ENCODE measurements at places on chromosomes 2 and 18. TPM values are rescaled to one million over a fixed set of nuclear protein-coding genes. Genes with fewer than 3 reads are reported as not detected.

The PROC gene
- 4.9 TPM for polyA plus RNA-seq

The STAT4 gene
- polyA plus RNA-seq = 8.8 TPM

The ASPRV1 gene
- 3.4 TPM for polyA plus RNA-seq

The SH3RF3 gene
- 8.9 TPM for polyA plus RNA-seq

The MAPRE3 gene
- 10.9 TPM for polyA plus RNA-seq

The ARMC9 gene
- polyA plus RNA-seq = 11.4 TPM

The DLX1 gene
- not detected for polyA plus RNA-seq

GRCh38 chr2:84223191-84223590 is 235.9 kb downstream of the SUCLG1 start:
- DNase-seq = no peak

GRCh38 chr2:164793529-164793928 is 48.1 kb downstream of the COBLL1 start:
- no peak for DNase-seq

DNA sequence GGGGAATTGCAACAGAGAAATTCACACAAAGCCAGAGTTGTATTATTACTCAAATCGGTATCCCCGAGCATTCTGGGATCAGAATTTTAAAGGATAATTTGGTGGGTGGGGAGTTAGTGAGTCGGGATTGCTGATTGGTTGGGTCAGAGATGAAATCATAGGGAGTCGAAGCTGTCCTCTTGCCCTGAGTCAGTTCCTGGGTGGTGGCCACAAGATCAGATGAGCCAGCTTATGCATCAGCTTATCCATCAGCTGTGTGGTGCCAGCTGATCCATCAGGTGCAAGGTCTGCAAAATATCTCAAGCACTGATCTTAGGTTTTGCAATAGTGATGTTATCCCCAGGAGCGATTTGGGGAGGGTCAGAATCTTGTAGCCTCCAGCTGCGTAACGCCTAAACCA is 34.3 kb upstream of the ITM2C start:
- no peak for DNase-seq

GRCh38 chr2:197198890-197199289 is 111.7 kb downstream of the ANKRD44 start:
- no peak for DNase-seq

- DNase-seq = no peak
Observed at GRCh38 chr2:10285556-10286198, 17.0 kb upstream of the HPCAL1 start.

DNA sequence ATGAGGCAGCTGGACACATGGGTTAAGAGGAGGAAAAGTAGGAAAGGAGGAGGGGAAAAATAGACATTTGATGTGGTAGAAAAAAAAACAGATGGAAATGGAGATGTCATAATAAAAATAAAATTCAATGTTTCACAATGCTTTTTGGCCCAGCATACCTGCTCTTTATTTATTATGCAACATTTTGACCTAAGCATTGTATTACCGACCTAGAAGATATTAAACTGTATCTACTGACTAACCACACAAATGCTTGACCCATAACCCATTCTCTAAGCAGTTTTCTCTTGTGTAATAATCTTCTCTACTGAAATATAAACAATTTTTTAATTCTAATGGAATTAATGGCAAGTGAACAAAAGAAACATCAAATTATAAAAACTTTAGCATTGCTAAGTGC is 362.3 kb downstream of the FBXO15 start:
- DNase-seq = no peak

DNA sequence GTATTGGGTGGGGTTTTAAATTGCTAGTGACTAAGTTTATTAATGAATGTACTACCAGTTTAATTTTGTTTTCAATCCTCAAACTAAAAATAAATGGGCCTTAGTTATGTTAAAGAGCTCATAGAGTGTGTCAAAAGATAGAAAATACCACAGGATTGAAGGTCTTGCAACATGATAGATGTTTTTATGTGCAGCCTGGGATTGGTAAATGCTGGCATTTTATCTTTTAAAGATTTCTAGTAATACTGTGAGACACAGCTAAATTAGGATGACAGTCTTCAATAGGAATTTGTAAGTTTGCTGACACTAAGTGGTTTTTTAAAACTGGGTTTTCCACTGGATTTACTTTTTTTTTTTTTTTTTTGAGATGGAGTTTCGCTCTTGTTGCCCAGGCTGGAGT is 122.3 kb downstream of the HAUS1 start:
- DNase-seq = no peak

DNA sequence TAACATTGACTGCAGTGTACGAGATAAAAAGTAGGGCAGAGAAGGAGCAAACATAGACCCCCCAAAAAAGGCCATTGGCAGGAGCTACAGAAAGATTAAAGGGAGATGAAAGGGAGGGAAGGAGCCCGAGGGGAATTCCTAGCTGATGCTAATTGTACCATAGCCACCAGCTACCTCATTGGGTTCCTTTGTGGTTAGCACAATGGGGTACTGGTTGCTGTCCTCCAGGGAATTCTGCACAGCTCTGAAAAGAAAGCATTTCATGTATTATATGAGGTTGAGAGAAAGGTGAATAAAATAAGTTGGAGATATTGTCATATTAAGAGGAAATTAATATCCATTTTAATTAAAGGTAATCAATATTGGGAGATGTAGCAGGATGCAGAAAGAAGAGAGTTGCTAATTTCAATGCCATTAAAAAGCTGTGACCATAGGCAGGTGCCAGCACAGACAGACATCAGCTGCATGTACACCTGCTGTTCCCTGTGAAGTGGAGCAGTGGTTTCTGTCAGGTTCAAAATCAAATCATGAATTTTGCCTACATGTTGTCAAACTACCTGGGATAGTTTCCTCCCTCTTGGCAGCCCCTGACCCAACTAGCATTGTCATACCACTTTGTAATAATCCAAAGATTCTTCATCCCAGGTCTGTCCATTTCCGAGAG is 185.4 kb upstream of the DLGAP1 start:
- DNase-seq = no peak

DNA sequence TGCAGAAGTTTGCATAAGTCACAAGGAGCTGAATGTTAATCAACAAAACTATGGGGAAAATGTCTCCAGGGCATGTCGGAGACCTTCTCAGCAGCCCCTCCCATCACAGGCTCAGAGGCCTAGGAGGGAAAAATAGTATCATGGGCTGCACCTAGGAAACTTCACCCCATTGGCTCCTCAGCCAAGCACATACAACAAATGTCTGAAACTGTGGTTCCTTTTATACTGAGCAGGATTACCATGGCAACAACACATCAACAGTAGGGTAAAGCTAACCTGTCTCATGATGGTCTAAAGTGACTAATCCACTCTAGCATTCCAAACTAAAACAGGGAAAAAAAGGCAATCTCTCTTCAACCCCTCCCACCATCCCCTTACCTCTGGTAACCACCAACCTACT is 3.2 kb upstream of the NEMP2 start:
- DNase-seq = no peak

DNA sequence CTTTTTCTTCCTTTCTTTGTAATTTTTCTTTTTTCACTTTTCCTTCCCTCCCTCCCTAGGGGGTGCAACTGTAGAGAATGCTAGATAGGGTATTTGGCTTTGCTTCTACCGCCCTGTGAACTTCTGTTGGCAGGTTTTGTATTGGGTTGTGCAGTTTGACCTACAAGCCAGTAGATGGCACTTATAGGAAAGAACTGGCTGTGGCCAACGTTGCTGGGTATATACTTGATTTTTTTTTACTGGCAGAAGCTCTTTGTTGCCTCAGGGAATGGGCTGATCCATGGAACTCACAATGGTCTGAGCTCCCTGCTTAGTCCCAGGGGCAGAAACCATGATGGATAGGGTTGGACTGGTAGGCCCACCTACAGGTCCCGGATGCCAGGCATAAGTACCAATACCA is 1019.5 kb upstream of the LRRTM1 start:
- DNase-seq = no peak

GRCh38 chr18:37506001-37506400 is 59.6 kb downstream of the CELF4 start:
- DNase-seq = no peak

DNA sequence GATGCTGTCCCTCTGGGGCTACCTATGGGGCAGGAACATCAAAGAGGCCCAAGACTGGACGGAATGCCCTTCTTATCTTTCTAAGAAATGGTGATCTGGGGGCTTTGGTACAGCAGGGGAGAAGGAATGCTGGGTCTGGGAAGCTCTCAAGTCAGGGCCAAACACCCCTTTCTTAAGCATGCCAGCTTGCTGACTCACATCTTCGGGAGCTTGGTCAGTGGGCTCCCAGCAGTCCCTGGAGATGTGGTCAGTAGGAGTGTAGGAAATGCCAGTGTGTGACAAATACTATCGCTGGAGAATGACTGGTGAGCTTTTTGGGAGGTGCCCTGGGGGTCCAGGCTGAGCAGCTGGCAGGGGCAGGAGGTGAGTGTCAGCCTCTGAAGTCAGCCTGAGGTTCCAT is 105.0 kb upstream of the CDC42EP3 start:
- no peak for DNase-seq

GRCh38 chr18:74402806-74403433 is 54.2 kb downstream of the DIPK1C start:
- DNase-seq = no peak

DNA sequence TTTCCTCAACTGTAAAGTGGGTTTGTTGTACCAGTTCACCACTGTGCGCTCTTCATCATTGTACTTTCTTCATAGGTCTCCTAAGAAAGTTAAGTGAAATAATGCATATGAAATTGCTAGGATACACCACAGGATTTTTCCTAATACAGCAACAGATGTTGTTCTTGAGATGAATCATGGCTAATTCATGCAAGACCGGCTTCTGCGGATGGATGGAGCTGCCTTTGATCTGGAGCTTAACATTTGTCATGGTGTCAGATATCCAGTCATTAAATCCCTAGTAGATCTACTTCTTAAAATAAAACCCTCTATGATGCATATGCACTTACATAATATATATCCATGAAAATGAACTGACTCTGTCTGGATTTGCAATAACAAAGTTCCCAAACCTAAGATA is 114.1 kb downstream of the COL6A3 start:
- DNase-seq = no peak

DNA sequence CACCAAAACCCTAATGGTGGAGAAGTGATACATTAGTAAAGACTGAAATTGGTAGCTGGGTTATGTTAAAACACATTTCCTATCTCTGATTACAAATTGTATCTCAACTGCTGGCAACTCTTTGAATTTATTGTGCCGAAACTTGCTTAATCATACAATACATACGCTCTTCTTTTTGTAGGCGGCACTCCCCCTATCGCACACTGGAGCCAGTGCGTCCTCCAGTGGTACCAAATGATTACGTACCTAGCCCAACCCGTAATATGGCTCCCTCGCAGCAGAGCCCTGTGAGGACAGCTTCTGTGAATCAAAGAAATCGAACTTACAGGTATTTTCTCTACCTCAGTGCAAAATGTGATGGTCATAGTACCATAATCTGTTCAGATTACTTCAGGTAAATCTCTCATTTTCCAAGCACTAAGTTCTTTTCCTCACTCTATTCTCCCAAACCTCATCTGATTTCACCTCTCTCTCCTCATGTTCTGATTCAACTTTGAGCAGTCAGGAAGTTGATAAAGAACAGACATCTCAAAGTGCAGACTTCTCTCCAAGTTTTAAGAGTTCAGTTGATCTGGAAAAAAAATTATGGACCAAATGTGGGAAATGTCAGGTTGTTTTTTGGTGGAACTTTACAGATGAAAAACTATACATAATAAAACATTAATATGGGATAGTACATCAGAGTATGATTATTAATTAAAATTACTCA is 66.5 kb downstream of the ABI2 start:
- DNase-seq = no peak

DNA sequence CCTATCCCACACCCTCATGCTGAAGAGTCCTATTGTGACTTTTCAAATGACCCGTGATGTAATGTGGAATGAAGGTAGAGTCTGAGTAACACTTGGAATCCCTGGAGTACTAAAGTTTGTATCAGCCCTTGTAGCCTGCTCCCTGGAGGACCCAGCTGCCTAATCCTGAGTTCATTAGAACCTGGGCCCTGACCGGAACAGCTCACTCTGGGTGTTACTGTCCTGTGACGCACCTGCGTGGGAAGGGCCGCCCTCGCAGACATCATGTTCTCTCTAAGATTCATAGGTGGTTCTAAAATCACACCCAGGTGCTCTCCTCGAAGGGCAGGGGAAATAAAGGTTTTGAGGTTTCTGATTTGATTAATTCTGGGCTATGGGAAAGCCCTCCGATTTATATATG is 62.3 kb downstream of the NCK2 start:
- no peak for DNase-seq

- peak; percentile 8 for DNase-seq
Observed at GRCh38 chr2:162072976-162073887, 783 bp downstream of the DPP4 start.

GRCh38 chr18:64322189-64322588 is 173.3 kb upstream of the LINC00305 start:
- DNase-seq = no peak

- peak; percentile 24 for DNase-seq
Observed at GRCh38 chr2:38666556-38666910, 619 bp downstream of the GALM start.
